ENCODE measurements at places on chromosomes 7 and 10.
A peak's percentile ranks its signal among the peaks of the same experiment; 100 is the strongest.

DNA sequence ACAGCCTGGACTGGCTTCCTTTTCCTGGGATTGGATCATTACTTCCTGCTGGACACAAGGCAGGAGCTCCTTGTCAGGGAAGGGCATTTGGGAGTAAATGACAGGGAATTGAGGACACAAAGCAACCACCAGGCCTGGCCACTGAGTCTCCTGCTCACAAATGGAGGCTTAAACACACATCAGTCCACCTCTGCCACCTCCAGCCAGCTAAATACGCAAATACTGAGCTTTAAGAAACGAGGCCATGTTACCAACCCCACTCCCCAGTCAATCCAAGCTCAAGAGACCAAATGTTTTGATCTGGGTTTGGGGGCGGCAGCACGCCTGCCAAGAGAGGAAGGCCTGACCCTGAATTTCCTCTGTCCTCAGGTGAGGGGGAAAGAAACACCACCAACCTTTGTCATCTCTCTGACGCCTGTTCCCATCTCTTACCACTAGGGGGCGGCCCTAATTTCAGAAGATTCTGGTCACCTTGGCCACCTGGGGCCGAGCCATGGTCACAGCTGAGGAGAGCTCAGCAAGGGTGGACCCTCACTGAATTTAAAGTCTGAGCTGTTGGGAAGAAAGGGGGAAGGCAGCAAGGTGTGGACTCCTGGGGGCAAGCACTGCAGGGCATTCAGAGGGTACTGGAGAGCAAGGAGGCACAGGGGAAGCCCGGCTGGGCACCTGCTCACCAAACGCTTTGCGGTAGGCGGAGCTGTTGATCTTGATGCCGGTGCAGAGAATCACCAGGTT lies 16.5 kb downstream of the AIFM2 start:
- no peak for DNase-seq

GRCh38 chr10:82968533-82968932 lies 1093.5 kb downstream of the NRG3 start:
- no peak for DNase-seq

- no peak for DNase-seq
Measured at GRCh38 chr10:75229971-75230370, 5.8 kb downstream of the COMTD1 start.

DNA sequence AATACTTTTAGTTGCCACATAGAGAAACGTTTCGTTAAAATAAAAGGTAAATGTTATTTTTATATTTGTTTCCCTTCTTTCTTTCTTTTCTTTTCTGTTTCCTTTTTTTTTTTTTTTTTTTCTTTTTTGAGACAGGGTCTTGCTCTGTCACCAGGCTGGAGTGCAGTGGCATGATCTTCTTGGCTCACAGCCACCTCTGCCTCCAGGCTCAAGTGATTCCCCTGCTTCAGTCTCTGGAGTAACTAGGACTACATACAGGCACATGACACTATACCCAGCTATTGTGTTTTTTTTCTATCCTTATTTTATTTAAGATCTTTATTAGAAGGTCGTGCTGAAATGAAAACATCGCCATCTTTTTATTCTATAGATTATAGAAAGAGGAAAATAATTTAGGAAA lies 661.8 kb upstream of the MBL2 start:
- DNase-seq = no peak

DNA sequence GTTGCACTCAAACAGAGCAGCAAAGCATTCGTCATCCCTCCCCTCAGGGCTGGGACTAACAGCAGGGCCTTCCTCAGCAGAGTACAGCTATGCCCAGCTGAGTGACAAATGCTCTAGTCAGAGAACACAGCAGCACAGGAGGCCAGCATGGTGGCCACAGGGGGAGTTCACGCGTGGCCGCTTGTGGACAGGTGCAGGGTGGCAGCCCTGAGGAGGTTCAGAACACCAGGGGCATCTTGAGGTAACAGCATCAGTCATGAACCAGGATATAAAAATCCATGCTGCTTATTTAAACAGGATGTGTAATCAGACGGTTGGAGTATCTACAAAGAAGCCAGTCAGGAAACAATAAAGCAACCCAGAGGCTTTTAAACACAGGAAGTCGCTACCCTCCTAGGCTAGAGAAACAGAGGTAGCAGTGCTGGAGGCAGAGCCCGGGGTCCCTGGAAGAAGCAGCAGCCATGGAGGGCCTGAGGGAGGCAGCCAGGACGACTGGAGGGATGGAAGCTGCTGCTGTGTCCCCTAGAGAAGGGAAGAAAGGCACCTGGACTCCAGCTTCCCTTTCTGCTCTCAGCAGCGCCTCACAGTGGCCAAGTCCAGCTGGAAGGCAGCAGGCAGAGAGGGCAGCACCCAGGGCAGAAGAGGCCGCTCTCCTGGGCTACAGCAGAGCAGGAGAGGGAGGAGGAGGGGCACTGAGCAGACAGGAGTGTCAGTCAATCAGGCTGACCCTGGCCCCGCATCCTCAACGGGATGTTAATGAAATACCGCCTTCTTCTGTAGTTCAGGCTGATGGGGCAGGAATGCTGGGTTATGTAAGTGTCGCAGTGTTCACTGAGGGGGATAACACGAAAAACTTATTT lies 70.8 kb upstream of the UCN3 start:
- DNase-seq = no peak

DNA sequence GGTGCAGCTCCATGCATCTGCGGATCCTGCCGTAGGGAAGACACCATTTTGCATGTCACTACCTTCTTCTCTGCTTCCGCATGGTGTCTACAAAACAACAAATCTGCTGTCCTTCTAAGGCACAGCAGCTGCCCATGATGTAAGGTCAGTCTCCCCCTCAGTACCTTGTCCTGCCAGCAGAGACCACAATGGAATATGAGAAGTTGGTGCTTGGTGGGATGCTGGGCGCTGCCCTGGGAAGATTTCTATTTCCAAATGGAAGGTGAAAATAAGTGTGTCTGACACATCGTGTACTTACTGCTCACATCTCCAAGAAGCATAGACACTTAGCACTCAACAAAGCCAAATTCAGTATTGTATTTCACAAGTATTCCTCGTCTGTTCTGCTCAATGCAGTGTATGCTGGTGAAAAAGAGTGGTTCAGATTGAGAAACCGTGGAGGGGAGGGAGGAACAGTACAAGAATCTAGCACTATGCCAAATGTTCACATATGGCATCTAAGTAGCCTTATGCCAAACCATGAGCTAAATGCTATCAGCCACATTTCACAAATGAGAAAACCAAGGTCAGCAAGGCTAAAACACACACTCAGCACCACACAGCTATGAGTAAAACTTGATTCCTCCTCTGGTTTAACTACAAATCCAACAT lies 95.0 kb downstream of the GRB10 start:
- DNase-seq = no peak

DNA sequence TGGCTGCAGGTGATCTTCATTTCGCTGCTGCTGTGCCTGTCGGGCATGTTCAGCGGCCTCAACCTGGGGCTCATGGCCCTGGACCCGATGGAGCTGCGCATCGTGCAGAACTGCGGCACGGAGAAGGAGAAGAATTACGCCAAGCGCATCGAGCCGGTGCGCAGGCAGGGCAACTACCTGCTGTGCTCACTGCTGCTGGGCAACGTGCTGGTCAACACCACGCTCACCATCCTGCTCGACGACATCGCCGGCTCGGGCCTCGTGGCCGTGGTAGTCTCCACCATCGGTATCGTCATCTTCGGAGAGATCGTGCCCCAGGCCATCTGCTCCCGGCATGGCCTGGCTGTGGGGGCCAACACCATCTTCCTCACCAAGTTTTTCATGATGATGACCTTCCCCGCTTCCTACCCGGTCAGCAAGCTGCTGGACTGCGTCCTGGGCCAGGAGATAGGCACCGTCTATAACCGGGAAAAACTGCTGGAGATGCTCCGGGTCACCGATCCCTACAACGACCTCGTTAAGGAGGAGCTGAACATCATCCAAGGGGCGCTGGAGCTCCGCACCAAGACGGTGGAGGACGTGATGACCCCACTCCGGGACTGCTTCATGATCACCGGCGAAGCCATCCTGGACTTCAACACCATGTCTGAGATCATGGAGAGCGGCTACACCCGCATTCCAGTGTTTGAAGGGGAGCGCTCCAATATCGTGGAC lies 1.3 kb downstream of the CNNM2 start:
- peak; percentile 90 for DNase-seq

DNA sequence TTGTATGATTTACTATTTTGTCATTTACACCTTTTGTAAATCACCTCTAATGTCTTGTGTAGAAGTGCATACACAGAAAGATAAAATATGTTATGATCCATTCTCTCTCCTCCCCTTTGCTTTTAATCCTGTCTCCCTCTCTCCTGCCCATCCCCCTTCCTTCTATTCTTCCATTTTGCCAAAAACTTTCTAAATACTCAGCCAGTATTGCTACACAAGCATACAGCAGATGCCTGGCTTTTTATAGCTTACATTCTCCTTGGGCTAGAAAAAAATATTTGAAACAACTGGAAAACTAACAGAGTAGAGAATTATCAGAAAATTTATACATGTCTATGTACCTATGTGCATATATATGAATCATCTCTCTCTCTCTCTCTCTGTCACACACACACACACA lies 308.7 kb upstream of the BMPER start:
- DNase-seq = no peak

- peak; percentile 38 for DNase-seq
Measured at GRCh38 chr10:75187961-75188426, 22.6 kb upstream of the VDAC2 start.

DNA sequence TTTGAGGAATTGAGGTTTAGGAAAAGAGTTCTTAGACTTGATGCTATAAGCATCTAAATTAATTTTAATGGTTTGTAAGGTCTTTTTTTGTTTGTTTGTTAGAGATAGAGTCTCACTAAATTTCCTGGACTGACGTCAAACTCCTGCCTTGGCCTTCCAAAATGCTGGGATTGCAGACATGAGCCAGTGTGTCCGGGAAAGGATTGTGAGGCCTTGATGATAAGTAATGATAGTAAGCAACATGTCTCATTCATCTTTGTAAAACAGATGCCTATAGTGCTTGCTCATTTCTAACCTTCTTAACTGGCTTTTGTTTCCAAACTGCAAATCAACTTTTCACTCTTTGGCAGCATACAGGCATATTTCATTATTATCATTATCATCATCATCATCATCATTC lies 176.0 kb upstream of the KCND2 start:
- DNase-seq = no peak

GRCh38 chr10:11057018-11057417 lies 39.3 kb downstream of the CELF2 start:
- no peak for DNase-seq

- DNase-seq = peak; percentile 88
Measured at GRCh38 chr10:338171-339037, 203.1 kb downstream of the ZMYND11 start.

DNA sequence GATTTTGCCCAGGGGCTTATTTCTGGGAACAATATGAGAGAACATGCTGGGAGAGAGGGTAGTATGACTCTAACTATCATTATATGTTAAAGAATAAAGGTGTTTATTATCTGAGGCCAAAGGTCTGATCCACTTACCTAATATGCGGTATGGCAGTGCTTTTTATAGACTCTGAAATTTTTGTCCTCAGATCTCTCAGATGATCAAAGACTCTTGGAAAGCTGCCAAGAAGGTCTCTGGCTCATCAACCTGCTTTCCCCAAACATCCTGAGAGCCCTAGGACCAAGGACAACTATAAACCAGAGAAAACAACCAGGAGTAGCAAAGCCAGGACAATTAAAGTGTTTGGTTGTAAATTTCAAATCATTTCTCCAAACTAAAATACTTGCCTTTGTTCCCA lies 255.7 kb upstream of the LRRN3 start:
- DNase-seq = no peak

DNA sequence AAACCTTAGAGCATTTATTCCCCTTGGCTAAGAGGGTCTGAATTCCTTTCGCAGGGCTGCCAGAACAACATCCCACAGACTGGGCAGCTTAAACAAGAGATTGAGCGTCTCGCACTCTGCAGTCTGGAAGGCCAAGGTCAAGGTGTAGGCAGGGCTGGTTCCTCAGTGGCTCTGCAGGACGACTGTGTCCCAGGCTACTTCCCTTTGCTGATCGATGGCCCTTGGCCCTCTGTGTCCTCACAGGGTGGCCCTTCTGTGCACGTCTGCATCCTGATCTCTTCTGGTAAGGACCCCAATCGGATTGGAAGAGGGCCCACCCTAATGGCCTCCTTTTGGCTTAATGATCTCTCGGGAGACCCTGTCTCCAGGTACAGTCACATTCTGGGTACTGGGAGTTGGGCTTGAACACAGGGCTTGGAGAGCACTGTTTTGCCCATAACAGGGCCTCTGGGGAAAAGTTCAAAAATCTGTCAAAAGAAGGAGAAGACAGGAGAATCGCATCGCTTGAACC lies 35.1 kb upstream of the DNAJB6 start:
- no peak for DNase-seq

DNA sequence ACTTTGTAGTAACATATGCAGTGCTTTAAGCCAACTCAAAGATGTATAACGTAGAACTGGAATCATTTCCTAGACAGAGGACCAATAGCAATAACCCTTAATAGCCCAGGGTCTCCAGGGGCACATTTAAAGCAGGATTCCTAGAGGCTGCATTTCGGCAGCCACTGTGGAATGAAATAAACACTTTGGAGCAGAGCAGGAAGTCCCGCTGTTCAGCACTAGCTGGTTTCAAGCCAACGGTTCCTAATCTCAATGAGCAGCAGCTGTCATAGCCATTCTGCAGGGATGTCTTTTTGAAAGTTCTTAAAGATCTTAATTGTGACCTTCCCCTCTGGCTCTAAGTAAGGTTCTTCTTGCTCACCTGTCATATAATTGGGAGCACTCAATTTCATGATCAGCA lies 18.4 kb upstream of the MACROH2A2 start:
- no peak for DNase-seq

DNA sequence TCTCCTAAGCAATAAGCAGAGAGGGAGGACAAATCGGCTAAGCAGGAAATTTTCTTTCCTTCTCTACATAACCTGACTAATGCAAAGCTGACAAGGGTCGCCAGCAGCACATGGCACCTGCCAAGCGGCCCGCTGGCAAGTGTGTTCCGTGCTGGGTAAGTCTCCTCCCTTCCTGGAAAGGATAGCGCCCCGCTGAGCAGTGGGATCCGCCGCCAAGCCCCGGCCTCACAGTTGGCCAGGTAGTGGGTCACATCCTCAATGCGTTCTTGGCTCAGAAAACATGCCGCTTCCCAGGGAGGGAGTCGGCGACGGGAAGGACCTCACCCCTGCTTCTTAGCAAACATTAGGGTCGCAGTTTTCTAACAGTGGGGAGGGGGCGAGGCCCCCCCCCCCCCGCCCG lies 488.9 kb upstream of the NUPR2 start:
- DNase-seq = no peak

DNA sequence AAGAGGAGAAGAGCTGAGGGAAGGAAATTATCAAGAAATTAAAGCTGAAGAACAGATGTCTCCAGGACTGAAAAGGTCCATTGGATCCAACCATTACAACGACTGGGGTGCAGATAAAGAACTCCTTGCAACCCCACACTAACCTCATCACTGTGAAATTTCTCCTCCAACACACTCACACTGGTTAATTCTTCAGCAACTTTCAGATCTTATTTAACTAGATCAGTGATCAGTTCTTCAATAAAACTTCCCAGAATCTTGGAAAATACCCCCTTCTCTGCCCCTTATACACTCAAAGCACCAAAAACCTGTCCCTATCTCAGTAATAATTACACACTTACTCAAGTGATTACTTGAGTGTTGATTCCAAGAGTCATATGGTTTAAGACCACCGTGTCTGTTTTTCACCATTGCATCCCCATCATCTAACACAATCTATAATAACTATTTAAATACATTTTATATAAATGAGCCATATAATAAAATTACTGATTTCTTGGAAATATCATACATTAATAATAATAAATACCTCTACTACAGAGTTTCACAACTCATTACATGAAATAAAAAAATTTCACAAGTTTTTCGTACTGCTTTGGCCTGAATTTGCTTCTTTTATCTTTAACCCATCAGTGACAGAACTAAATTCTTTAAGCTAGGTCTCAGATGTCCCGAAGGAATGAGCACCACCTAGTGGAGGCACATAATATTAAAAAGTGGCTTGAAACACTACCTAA lies 123.7 kb downstream of the MPP7 start:
- no peak for DNase-seq
